Right atrium auricular region (tissue), 2 donors: ENCODE measurements at places on chromosomes 5 and 9. TPM values are rescaled to one million over a fixed set of nuclear protein-coding genes. Genes with fewer than 3 reads are reported as not detected.

- H3K4me3 ChIP-seq: no peak overlapping the region
- H3K36me3 ChIP-seq: no peaks in the 10 kb centered on the region
- no peaks in the 10 kb centered on the region for H3K4me1 ChIP-seq
Measured at GRCh38 chr5:44870430-44870829, 61.7 kb downstream of the MRPS30 start.

- no peak overlapping the region for H3K4me3 ChIP-seq
- peaks cover 50% of the 10 kb centered on the region for H3K4me1 ChIP-seq
- DNase-seq: no peak
- no peaks in the 10 kb centered on the region for H3K36me3 ChIP-seq
- no peaks in the 10 kb centered on the region for H3K27me3 ChIP-seq
- peak overlapping the region; percentile 84 for H3K27ac ChIP-seq
Measured at GRCh38 chr9:131284856-131285255, 4.7 kb upstream of the PLPP7 start.

GRCh38 chr9:135833864-135834263 lies 73.5 kb downstream of the CAMSAP1 start:
- no peak for DNase-seq
- no peaks in the 10 kb centered on the region for H3K36me3 ChIP-seq
- no peaks in the 10 kb centered on the region for H3K4me1 ChIP-seq
- no peak overlapping the region for H3K27ac ChIP-seq
- no peaks in the 10 kb centered on the region for H3K27me3 ChIP-seq

DNA sequence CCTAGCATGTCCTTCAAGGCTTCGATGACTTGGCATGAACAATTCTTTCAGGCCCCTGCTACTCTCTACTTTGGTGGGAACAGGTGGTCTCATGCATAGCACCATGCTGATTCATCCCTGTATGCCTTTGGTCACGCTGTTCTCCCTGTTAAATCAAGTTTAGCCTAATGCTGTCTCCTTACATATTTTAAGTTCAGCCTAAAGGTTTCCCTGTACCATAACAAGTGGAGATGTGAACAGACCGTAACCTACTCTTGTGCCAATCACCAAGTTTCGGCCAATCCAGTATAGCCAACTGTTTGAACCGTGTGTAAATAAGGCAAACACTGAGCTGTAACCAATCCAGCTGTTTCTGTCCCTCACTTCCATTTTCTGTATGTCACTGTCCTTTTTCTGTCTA lies 8.0 kb downstream of the GAS1 start:
- DNase-seq: no peak
- no peak overlapping the region for H3K4me3 ChIP-seq
- H3K4me1 ChIP-seq: no peaks in the 10 kb centered on the region

DNA sequence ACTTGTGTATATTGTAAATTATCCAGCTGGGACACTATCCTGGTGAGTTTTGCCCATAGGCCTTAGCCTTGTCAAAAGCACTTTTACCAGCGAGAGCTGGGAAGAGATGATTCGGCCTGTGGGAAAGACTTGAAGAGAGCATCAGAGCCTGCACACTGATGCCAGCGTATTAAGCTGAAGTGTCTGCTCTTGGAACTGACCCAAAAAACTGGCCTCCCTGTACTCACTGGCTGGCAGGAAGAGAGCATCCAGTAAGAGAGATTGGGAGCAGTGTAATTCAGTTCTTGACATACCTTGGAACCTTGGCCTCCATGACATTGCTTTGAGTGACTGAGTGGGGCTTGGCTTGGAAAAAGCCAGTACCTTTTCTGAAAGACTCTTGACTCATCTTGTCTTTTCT lies 73.7 kb downstream of the ZNF462 start:
- no peak overlapping the region for H3K27ac ChIP-seq
- no peaks in the 10 kb centered on the region for H3K4me1 ChIP-seq
- peaks cover 65% of the 10 kb centered on the region for H3K36me3 ChIP-seq
- DNase-seq: no peak
- no peak overlapping the region for H3K4me3 ChIP-seq

GRCh38 chr5:155508673-155509072 lies 495.1 kb downstream of the KIF4B start:
- H3K4me1 ChIP-seq: no peaks in the 10 kb centered on the region
- no peaks in the 10 kb centered on the region for H3K36me3 ChIP-seq
- no peak overlapping the region for H3K27ac ChIP-seq
- H3K27me3 ChIP-seq: no peaks in the 10 kb centered on the region

DNA sequence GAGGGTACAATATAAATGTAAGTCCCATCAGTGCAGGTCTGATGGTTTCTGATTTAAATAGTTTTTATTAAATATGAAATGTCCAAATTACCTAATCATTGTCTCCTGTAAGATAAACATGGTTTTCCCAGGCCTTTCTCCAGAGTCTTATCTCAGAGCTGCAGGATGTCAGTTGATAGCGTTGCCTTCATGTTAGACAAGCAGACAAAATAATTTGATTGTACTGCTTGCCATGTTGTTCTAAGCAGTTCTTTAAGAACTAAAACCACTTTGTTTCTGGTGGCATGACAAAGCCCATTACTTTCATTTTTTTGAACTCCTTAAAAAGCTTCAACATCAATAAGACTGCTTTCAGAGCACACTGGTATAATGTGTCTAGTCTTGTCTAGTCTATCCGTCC lies 1073.5 kb downstream of the MAT2B start:
- no peaks in the 10 kb centered on the region for H3K4me1 ChIP-seq
- no peaks in the 10 kb centered on the region for H3K36me3 ChIP-seq
- no peak overlapping the region for H3K4me3 ChIP-seq
- no peak overlapping the region for H3K27ac ChIP-seq

Gene CDK5RAP2
- total RNA-seq: 40.4 TPM

Gene GRK6
- 9.9 TPM for total RNA-seq

Gene LECT2
- total RNA-seq: not detected

DNA sequence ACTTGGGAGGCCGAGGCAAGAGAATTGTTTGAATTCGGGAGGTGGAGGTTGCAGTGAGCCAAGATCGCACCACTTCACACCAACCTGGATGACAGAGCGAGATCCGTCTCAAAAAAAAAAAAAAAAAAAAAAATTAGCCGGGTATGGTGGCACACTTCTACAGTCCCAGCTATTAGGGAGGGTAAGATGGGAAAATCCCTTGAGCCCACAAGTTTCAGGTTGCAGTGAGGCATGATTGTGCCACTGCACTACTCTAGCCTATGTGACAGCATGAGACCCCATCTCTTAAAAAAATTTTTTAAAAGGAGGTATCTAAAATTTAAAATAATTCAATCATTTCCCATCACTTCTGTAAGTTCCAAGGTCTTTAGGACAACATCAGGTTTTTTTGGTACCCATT lies 26.0 kb downstream of the PSIP1 start:
- H3K4me1 ChIP-seq: no peaks in the 10 kb centered on the region
- no peaks in the 10 kb centered on the region for H3K27me3 ChIP-seq
- H3K27ac ChIP-seq: no peak overlapping the region
- H3K36me3 ChIP-seq: peaks cover 10% of the 10 kb centered on the region
- H3K4me3 ChIP-seq: no peak overlapping the region

DNA sequence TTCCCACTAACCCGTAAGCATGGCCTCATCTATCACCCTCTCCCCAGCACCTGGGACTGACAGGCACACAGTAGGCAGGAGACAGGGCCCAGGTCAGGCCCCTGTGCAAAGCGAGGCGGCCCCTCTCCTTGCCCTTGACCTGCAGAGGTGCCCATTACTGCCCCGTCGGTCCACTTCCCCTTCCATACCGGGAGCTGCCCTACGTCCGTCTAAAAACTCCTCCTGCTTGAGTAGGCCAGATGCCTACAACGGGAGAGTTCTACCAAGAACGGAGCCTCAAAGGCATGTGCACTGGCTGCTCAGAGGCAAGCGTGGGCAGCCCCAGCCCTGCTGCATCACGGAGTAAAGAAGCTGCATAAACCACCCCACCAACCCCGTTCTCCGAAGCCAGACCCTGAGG lies 4.6 kb upstream of the DPH7 start:
- no peak for DNase-seq
- H3K27ac ChIP-seq: no peak overlapping the region
- no peaks in the 10 kb centered on the region for H3K27me3 ChIP-seq
- H3K4me3 ChIP-seq: no peak overlapping the region

GRCh38 chr5:12876541-12877298 lies 972.5 kb upstream of the CTNND2 start:
- no peak overlapping the region for H3K4me3 ChIP-seq
- no peak overlapping the region for H3K27ac ChIP-seq
- no peaks in the 10 kb centered on the region for H3K27me3 ChIP-seq
- no peak for DNase-seq

- no peak for DNase-seq
- H3K27ac ChIP-seq: no peak overlapping the region
- no peaks in the 10 kb centered on the region for H3K4me1 ChIP-seq
- H3K4me3 ChIP-seq: no peak overlapping the region
Measured at GRCh38 chr5:15064396-15064795, 192.8 kb upstream of the ANKH start.

DNA sequence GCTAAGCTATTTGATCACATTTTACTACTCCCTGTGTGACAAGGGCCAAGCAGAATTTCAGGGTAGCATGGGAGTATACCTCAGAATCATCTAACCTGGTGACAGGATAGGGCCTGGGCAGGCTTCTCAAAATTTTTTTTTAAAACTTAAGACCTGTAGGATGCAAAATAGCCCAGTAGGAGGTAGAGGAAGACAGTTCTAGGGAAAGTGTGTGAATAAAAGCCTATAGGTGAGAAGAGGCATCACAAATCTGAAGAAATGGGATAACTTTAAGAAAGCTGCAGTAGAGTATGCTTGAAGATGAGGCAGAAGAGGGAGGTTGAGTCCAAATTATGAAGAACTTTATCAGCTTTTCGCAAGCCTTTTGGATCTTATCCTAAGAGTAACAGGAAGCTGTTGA lies 32.3 kb downstream of the CNTRL start:
- H3K36me3 ChIP-seq: no peaks in the 10 kb centered on the region
- no peak overlapping the region for H3K4me3 ChIP-seq
- H3K4me1 ChIP-seq: no peaks in the 10 kb centered on the region
- no peaks in the 10 kb centered on the region for H3K27me3 ChIP-seq
- no peak overlapping the region for H3K27ac ChIP-seq

DNA sequence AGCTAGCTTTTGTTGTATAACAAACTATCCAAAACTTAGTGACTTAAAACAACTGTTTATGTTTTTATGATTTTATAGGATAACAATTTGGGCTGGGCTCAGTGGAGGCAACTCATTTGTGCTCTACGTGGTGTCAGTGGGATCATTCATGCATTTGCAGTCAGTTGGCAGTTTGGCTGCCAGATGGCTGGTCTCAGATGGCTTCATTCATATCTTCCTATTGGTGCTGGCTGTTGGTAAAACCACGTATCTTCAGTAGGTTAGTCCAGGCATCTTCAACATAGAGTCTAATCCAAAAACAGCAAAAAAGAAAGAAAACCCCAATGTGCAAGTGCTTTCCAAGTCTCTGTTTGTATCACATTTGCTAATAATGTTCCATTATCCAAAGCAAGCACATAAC lies 51.7 kb upstream of the RIC1 start:
- no peak for DNase-seq
- H3K36me3 ChIP-seq: no peaks in the 10 kb centered on the region
- no peaks in the 10 kb centered on the region for H3K4me1 ChIP-seq
- H3K27me3 ChIP-seq: no peaks in the 10 kb centered on the region
- H3K27ac ChIP-seq: no peak overlapping the region
- no peak overlapping the region for H3K4me3 ChIP-seq

DNA sequence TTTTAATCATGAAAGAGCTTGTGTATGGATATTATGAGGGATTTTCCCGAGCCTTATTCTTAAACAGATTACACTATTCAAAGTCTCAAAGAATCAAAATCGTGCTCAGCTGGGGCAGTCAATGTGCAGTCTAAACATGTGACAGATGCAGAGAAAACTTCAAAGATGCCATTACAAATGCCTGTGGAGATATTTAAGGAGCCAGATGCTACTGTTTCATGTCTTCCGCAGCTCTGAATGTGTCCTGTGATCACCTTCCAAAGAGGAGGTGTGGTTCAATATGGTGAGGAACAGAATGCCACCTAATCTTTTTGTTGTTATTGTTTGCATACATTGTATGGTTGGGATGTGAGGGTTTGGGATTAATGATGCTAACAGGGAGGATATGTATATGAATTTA lies 593.3 kb upstream of the ARRDC3 start:
- H3K27ac ChIP-seq: no peak overlapping the region
- no peaks in the 10 kb centered on the region for H3K4me1 ChIP-seq
- no peaks in the 10 kb centered on the region for H3K36me3 ChIP-seq
- no peak for DNase-seq

- H3K4me1 ChIP-seq: peaks cover 21% of the 10 kb centered on the region
- DNase-seq: no peak
- H3K27me3 ChIP-seq: no peaks in the 10 kb centered on the region
Measured at GRCh38 chr9:71767776-71768321, 464 bp downstream of the CEMIP2 start.
